ENCODE measurements at places on chromosomes 5 and 9. TPM values are rescaled to one million over a fixed set of nuclear protein-coding genes. Genes with fewer than 3 reads are reported as not detected.
A peak's percentile ranks its signal among the peaks of the same experiment; 100 is the strongest.

The OR2V1 gene
- not detected for total RNA-seq

The PCDHA3 gene
- not detected for total RNA-seq

DNA sequence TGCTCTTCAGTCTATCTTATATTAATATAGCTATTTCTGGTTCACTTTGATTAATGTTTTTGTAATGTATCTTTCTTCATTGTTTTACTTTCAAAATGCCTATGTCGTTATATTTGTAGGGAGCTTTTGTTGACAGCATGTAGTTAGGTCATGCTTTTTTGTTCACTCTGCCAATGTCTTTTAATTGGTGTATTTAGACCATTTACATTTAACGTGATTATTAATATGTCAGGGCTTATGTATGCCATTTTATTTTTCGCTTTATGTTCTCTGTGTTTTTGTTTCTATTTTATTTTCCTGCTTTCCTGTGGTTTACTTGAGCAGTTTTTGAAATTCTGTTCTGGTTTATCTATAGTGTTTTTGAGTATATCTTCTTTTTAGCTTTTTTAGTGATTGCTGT is 10.8 kb downstream of the GARIN3 start:
- H3K27me3 ChIP-seq = no peaks in the 10 kb centered on the region
- no peak overlapping the region for H3K27ac ChIP-seq
- H3K4me1 ChIP-seq = no peaks in the 10 kb centered on the region
- no peak for DNase-seq
- H3K36me3 ChIP-seq = no peaks in the 10 kb centered on the region
- H3K4me3 ChIP-seq = no peak overlapping the region

DNA sequence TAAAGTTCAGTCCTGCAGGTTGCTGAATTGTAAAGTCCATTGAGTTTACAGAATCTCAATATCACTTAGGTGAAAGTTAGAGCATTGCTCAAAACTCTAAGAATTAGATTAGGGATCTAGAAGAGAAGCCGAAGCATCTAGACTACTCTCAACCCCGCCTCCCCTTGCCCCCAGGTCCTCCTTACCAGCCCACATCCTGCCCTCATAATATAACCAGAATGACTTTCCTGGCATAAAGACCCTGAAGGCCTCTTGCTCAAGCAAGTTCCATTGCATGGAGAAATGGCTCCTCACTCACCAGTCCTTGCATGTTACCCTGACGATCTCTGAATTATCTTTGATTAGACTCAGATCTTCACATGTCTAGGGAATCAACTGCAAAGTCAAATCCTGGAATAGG is 78.8 kb downstream of the SPATA31C2 start:
- H3K27me3 ChIP-seq = no peaks in the 10 kb centered on the region
- no peak overlapping the region for H3K27ac ChIP-seq
- H3K4me3 ChIP-seq = no peak overlapping the region
- H3K4me1 ChIP-seq = peaks cover 6% of the 10 kb centered on the region
- H3K36me3 ChIP-seq = no peaks in the 10 kb centered on the region

DNA sequence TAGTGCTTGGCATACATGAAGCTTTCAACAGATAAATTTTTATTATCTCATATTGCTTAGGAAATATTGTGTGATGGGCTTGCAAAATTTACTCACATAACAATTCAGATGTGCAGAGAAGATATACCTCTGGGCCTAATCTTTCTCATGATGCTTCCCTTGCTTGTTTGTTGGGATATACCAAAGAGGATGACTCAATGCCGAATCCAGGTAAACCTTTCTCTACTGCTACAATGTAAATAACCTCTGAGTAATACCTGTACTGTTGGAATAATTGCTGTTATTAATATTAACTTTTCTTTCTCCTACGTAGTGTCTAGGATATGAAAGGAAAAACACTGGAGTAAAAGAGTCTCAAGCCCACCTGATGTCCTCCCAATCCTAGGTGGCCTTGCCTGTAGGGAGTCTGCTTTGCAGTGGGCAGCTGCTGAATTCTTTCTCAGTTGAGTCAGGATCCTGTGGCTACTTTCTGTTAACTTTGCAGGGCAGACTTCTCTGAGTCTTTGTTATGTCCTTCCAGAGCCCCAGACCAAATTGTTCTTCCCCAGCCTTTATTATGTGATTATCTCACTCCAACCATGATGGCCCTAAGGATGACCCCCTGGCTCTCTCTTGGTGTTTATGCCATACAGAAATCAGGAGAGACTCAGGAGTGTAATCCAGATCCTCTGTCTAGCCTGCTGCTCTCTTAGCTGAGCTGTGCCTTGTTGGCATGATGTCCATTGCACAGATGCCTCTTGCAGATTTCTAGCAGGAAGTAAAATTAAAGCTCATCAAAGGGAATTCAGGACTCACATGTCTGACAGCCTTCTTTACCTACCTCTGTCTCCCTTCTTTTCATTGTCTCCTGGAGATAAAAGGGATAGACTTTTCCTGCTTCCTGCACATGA is 208.1 kb downstream of the SNX18 start:
- no peaks in the 10 kb centered on the region for H3K27me3 ChIP-seq
- no peak overlapping the region for H3K27ac ChIP-seq
- no peak for DNase-seq
- H3K36me3 ChIP-seq = no peaks in the 10 kb centered on the region
- H3K4me1 ChIP-seq = peaks cover 6% of the 10 kb centered on the region
- no peak overlapping the region for H3K4me3 ChIP-seq

- H3K27me3 ChIP-seq = peaks cover 31% of the 10 kb centered on the region
- DNase-seq = no peak
- no peak overlapping the region for H3K27ac ChIP-seq
- H3K4me1 ChIP-seq = no peaks in the 10 kb centered on the region
- H3K36me3 ChIP-seq = no peaks in the 10 kb centered on the region
- H3K4me3 ChIP-seq = no peak overlapping the region
These were observed 26.8 kb downstream of the FREM1 start for GRCh38 chr9:14883310-14883944.

- H3K4me3 ChIP-seq = peak overlapping the region; percentile 13
- peak overlapping the region; percentile 84 for H3K27ac ChIP-seq
- no peaks in the 10 kb centered on the region for H3K36me3 ChIP-seq
- H3K27me3 ChIP-seq = no peaks in the 10 kb centered on the region
- H3K4me1 ChIP-seq = peaks cover 31% of the 10 kb centered on the region
- peak; percentile 94 for DNase-seq
These were observed 13.9 kb upstream of the ADAMTSL1 start for GRCh38 chr9:18459962-18460584.

- H3K4me1 ChIP-seq = peaks cover 22% of the 10 kb centered on the region
- peaks cover 33% of the 10 kb centered on the region for H3K36me3 ChIP-seq
- DNase-seq = no peak
- no peak overlapping the region for H3K4me3 ChIP-seq
- no peaks in the 10 kb centered on the region for H3K27me3 ChIP-seq
These were observed 3.1 kb downstream of the NINJ1 start for GRCh38 chr9:93130861-93131481.

DNA sequence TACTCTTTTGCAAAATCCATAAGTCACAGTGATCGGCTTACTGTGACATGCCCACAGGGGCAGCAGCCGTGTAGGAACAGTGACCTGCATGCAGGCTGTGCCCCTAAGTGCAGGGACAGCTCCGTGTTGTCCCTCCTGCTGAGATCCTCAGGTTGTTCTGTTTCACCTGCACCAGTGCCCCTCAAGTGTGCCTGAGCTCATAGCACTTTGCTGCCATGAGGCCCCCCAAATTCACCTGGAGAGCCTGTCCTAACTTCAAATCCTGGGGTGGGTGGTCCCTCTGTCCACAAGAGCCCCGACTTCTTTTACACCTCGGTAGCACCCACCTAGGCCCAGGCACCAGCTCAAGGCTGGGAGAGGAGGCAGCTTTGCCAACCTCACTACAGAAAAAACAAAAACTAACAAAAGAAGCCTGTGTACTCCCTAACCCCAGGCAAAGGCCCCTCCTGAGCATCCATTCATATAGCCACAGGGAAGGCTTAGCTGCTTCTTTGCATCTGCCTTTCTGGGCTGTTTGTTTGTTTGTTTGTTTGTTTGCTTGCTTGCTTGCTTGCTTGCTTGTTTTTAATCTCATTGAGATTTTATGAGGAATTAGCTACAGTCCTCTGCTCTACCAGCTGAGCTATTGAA is 214.5 kb downstream of the AUH start:
- H3K27ac ChIP-seq = peak overlapping the region; percentile 81
- no peaks in the 10 kb centered on the region for H3K27me3 ChIP-seq
- H3K4me1 ChIP-seq = peaks cover 50% of the 10 kb centered on the region
- peak overlapping the region; percentile 24 for H3K4me3 ChIP-seq

DNA sequence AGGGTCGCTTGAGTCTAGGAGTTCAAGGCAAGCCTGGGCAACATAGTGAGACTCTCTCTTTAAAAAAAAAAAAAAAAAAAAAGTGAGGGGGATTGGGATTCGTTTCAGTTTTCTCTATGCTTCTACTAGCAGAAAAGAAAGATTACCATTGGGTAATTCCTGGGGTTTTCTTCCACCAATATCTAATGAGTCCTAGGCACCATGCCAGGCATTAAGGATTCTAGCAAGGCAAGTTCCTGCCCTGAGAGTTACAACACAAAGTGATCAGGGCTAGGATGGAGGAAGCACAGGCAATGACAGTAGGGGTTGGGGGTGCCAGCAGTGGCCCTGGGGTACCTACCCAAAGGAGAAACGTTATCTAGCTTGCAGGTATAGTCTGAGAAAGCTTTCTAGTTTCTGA is 90.8 kb downstream of the PCDH1 start:
- DNase-seq = peak; percentile 38
- no peak overlapping the region for H3K27ac ChIP-seq
- no peak overlapping the region for H3K4me3 ChIP-seq
- peaks cover 6% of the 10 kb centered on the region for H3K4me1 ChIP-seq

DNA sequence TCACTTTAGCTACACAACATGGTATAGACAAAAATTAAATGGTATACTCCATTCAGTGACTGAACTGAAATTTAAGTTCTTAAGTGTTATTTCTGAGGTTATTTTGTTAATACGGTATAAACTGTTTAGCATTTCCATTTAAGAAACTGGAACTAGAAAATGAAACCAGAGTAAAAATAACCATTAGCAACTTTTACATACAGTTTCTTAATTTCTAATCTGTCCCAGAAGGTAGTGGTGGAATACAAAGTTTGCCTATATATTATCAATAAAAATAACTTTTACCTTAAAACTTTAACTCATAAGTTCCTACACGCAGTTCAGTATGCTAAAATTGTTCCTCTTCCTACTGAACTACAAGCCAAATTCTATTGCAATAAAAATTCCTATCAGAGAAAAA is 10.3 kb downstream of the GOLPH3 start:
- H3K36me3 ChIP-seq = peaks cover 32% of the 10 kb centered on the region
- no peak overlapping the region for H3K4me3 ChIP-seq
- no peak for DNase-seq
- no peaks in the 10 kb centered on the region for H3K27me3 ChIP-seq
- no peak overlapping the region for H3K27ac ChIP-seq
- peaks cover 9% of the 10 kb centered on the region for H3K4me1 ChIP-seq

- H3K27me3 ChIP-seq = no peaks in the 10 kb centered on the region
- no peaks in the 10 kb centered on the region for H3K36me3 ChIP-seq
- peak overlapping the region; percentile 89 for H3K27ac ChIP-seq
- no peak for DNase-seq
- peaks cover 36% of the 10 kb centered on the region for H3K4me1 ChIP-seq
These were observed 11.3 kb downstream of the PDGFRB start for GRCh38 chr5:150144246-150144801.
